ENCODE measurements at places on chromosomes 13 and 19.
A peak's percentile ranks its signal among the peaks of the same experiment; 100 is the strongest.

DNA sequence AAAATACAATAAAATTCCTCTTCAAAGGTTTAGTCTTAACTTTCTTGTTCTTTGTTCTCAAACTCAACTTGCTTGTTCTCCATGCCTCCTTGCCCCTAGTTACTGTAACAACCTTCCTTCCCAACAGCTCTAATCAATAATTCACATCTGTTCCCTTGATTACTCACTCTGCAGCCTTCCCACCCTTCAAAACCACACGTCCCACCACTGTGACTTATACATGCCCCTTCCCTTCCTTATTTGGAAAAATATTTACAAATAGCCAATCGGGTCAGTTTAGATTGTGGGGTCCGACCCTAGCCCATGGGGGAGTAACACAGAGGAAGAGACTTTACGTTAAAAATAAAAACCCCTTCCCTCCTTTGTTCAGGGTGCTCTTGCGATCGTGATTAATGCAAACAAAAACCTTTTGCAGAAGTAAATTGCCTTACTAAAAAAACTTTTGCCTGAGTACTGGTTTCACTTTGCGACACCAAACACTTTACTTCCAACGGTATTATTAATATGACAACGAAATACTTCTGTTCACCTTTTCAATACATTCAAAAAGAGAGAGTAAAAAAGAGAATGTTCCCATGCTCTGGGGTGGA lies 512 bp upstream of the ZNF93 start:
- DNase-seq, result peak; percentile 65

DNA sequence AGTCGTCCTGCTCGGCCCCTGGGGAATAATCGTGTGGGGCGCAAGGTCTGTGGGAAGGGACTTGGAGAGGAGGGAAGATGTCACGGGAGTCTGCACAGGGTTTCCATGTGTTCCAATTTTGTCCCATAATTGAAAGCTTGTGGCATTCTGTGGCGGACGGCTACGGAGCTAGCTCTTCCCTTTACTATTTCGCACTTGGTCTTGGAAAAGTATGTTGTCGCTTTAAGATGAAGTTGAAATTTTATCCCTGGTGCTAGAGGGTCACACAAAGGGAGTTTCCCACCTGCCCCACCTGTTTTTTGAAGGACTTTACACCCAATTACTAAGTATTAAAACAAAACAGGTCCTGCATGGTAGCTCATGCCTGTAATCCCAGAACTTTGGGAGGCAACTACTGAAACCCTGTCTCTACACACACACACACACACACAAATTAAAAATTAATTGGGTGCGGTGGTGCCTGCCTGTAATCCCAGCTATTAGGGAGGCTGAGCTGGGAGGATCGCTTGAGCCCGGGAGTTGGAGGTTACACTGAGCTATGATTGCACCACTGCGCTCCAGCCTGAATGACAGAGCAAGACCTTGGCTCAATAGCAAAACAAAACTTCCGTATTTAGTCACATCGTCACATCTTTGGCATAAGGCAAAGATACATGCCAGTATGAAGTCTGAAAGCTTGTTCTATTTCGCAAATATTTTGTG lies 967 bp upstream of the TPT1 start:
- DNase-seq, result no peak

GRCh38 chr19:33906578-33907335 lies 110.1 kb downstream of the KCTD15 start:
- DNase-seq, result no peak

- no peak for DNase-seq
Measured at GRCh38 chr13:36518707-36519106, 86.4 kb downstream of the CCNA1 start.

DNA sequence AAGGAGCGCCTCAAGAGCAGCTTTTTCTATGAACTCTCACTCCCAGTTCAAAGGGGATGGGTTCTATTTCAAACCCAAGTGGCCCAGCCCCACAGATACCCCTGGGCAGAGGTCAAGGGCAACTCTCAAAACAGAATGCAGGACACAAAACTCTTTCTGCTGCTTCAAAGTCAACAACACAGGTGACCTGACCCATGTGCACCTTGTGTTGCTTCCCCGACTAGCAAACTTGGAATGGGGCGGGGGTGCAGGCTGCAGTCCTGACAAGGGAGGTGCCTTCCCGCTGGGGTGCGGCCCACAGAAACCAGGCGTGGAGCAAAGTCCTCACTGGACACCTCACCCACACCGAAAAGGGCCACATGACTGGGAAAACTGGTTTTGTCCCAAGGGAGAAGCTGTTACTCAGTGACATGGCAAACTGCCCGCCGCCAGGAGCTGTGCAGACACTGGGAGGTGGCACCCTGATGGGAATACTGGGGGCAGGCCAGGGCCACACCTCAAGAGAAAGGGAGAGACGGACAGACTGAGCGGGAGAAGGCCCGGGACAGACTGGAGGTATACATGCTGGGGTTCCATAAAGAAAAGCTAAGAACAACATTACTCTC lies 17.4 kb downstream of the ZC3H4 start:
- DNase-seq, result no peak

- DNase-seq, result no peak
Measured at GRCh38 chr13:107721125-107721869, 494.0 kb downstream of the LIG4 start.

GRCh38 chr13:77022341-77022740 lies 4.6 kb downstream of the FBXL3 start:
- DNase-seq, result no peak

- no peak for DNase-seq
Measured at GRCh38 chr13:29730253-29730652, 120.2 kb downstream of the UBL3 start.

DNA sequence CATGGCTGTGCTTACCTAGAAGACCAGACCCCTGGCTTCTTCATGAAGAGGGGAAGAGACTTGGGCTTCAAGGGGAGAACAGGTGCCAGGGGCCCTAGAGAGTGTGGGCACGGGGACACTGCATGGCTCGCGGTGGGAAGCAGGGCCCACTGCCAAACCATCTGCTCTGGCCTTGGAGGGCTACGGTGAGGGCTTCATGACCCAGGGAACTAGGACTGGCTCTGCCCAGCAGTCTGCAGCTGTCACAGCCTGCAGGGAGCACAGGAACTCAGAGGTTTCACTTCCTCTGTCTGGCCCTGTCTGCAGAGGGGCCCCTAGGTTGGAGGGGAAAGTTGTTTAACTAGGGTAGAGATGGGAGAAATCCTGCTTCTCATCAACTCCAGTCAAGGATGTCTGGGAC lies 4.3 kb downstream of the ERCC1 start:
- DNase-seq, result no peak

DNA sequence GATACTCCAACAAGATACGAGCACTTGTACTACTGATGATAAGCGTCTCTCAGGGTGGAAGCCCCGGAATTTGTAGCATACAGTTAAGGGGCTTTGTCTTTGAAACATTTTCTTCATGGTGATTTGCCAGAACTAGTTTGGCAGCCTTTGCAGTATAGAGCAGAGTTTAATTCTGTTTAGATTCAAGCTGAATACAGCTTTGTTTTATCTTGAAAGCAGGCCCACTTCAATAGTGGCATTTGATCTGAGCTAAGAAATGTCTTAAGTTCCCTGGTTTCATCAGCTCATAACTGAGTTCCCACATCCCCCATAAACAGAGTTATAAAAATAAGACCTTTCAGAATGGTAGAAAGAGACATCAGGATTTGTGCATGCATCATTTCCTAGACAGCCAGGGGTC lies 125.9 kb downstream of the MIPEP start:
- DNase-seq, result no peak

GRCh38 chr19:49817964-49818648 lies at the start of gene MED25:
Gene MED25, plus strand, starts transcription at chr19:49818289. Its CDS starts 53 bp downstream, at chr19:49818342.
- peak; percentile 41 for DNase-seq

DNA sequence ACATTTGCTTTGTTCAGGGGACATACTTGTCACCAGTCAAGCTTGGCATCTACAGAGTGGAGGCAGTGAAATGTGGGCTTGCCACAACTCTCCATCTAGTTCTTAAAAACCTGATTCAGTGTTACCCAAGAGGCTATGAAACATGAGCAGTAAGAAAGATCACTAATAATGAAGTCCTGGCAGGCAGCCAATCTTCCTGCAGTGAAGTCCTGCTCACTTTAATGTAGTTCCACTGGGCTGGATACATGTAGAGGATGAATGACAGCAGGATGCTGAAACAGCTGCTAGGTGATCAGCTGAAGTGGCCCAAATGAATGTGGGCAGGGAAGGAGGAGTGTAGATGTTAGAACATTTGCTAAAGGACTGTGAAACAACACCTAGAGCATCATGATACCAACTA lies 1213.1 kb downstream of the OLFM4 start:
- no peak for DNase-seq

DNA sequence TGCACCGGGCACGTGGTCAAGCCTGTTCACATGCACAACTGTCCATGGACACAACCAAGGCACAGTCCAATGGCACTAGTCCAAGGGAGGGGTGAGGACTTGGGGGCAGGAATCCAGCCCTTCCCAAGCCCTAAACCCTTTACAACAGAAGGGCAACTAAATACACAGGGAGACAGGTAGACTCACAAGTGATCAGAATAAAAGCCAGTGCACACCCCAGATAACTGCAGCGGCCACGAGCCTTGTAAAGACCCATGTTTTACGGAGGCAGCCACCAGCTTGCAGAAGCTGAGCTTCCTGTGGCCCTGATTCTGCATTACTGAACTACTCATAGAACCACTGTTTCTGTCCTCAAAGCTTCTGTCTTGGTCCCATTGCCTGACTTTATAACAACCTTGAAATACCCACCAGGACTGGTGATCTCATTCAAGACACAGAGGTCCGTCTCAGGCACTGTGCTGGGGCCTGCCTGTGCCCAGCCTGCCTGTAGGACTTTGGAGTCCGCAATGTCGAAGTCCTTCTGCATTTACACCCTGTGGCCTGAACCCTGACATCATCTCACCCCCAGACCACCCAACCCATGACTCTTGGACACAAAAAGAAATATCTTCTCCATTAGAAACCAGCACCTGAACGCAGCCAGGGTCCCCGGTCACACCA lies 181.2 kb downstream of the COL4A1 start:
- no peak for DNase-seq

DNA sequence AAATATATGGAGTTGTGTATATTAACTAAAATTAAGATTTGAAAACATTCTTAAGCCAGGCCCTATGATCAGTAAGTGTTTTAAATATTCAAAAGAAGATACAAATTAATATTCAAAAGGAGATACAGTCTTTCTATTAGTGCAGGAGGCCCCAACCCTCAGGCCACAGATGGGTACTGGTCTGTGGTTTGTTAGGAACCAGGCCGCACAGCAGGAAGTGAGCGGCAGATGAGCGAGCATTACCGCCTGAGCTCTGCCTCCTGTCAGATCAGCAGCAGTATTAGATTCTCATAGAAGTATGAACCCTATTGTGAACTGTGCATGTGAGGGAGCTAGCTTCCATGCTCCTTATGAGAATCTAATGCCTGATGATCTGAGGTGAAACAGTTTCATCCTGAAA lies 232.9 kb downstream of the FOXO1 start:
- DNase-seq, result no peak

- DNase-seq, result no peak
Measured at GRCh38 chr13:33953203-33953602, 135.3 kb downstream of the RFC3 start.

- no peak for DNase-seq
Measured at GRCh38 chr13:95352486-95352885, 51.2 kb upstream of the ABCC4 start.

DNA sequence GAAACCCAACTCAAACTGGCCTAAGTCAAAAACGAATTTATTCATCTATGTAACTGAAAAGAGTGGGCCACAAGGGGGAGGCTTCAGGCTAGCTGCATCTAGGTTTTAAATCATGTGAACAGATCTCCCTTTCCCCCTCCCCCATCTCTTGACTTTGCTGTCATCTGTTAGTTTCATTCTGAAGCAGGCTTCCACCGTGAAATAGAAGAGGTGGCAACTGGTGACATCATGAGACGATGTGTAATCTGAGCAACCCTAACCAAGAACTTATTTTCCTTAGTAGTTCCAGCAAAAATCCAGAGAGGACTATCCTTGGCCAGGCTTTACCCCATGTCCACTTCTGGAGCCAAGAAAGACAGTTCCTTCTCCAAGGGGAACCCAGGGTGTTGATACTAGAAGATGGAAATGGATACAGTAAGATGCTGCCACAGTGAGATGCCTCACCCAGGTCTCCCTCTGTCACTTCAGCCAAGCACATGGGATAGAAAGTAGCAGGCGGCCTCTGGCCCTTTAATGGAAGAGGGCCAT lies 9.4 kb downstream of the SAMD4B start:
- DNase-seq, result no peak

DNA sequence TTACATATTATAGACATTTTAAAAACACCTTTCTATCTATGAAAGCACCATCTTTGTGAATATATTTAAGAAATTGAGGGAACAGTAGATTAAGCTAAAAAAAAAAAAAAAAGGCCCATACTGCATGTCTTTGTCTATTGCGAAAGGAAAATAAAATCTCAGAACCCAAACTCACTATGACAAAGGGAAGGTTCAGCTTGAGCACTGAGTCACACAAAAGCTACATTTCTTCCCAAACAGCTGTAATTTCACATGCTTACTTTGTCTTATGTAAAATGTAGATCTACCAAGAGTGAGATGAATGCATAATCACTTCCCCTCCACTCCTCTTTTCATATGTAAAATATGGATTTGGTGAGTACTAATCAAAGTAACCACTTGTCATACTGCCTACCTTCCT lies 640.1 kb upstream of the KLF12 start:
- DNase-seq, result no peak

DNA sequence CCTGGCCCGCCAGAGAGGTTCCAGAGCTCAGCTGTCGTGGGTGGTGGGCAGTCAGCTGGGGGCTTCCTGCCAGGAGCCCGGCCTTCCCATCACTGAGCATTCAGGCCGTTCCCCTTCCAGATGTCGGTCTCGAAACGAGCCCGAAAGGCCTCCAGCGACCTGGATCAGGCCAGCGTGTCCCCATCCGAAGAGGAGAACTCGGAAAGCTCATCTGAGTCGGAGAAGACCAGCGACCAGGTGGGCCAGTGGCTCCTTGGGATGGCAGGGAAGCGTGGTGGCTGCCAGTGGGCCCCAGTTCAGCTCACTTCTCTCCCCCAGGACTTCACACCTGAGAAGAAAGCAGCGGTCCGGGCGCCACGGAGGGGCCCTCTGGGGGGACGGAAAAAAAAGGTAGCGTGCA lies 19.3 kb downstream of the HDGFL2 start:
- no peak for DNase-seq
